GM12864 (cell line): ENCODE measurements at places on chromosomes 1 and 21.

DNA sequence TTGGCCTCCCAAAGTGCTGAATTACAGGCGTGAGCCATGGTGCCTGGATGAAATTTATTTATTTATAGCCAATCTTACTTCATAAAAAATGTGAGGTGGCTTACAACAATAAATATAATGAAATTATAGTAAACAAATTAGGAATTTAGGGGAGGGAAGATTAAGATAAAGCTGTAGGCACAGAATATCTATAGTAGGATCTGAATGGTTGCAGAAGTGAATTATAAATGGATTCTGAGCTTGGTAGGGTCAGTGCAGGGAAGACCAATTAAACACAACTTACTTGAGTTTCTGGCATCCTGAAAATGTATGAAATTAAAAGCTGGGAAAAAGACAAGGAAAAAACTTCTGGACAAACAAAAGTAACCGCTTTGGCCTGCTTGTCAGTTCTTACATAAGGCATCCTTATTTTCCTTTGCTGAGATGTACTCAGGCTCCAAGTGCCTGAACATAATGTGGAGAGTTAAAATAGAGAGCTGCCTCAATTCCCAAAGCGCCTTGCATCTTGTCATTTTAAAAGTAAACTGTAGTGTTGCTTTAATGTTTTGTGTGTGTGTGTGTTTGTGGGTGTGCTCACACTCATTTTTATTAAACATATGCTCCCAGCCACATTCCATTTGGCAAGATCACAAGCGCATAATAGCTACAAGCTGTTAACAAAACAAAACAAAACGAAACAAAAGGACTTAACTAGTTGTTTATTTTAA lies 247.3 kb downstream of the S1PR1 start:
- no peak for DNase-seq

GRCh38 chr1:11027316-11027715 lies 14.9 kb downstream of the TARDBP start:
- DNase-seq = no peak

GRCh38 chr1:46690931-46691421 lies 19.3 kb downstream of the TEX38 start:
- DNase-seq = no peak

DNA sequence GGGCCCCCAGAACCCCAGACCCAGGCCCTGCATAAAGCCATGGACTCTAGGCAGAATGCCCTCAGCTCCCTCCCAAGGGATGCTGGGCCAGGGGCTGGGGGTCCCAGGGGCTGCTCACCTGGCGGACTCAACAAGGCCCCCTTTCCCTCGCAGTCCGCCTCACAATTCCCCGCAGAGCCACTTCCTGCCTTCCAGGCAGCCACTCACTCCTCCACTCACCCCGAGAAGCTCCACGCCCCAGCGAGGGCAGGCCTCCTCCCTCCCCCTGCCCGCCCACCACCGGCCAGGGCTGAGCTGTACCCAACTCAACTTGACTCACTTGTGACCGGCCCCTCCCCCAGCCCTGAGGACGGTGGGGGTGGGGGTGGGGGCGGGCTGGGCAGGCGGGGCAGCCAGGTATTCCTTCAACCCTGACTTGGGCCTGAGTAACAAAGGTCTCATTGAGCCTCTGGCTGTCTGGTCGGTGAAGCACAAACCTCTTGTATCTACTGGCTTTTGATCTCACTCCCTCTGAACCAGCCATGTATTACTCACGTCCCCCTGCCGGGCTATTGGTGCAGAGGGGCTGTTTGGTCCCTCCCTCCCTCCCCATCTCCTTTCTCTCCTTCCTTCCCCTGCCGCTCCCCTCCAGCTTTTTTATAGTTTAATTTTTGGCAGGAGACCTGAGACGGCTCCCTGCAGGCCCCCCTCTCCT lies 5.9 kb downstream of the BLACAT1 start:
- DNase-seq = no peak

DNA sequence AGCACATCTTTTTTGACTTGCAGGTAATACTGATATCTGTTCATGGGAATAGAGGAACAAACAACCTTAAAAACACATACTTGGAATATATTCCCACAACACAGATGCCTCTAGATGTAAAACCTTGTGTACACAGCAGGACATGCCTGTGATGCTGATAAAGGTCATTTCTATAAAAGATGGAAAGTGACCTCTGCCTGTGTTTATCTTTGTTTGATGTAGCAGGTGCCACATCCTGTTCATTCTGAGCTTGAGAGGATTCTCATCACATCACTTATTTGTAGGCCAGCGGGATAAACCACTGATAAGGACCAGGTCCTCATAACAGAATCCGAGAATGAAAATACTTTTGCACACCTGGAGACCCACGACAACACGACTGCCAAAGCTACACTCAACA lies 133.7 kb downstream of the SMYD2 start:
- DNase-seq = no peak

GRCh38 chr1:76546354-76546933 lies 320.8 kb upstream of the ST6GALNAC5 start:
- no peak for DNase-seq

GRCh38 chr1:93616221-93616995 lies 65.2 kb downstream of the BCAR3 start:
- no peak for DNase-seq

DNA sequence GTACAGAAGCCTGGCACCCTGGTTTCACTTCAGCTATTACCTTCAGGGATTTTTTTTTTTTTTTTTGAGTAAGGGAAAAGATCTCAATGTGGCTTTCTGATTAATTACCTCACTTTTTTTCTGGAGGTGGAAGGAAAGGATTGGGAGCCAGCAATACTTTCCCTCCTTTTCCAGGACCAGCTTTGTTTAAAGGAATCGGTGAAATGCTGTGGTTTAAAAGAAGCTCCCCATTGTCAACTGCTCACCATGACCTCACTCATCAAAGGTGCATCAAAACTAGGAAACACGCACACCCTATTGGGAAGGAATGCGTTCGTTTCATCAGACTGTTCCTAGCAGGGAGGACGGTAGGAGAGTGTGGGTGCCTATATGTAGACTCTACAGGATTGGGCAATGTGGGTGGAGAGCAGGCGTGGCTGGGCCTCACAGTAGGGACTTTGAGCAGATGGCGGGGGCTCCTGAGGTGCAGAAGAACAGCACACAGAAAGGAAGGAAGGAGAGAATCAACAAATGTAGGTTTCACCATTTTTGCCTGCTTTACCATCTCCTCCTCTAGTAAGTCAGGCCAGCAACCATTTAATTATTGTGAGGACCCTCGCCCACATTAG lies 13.0 kb downstream of the PHGDH start:
- DNase-seq = no peak

- no peak for DNase-seq
Measured at GRCh38 chr1:166905900-166906299, 29.8 kb upstream of the TADA1 start.

- peak; percentile 67 for DNase-seq
Measured at GRCh38 chr1:66276218-66276617, 257.7 kb upstream of the SGIP1 start.

GRCh38 chr1:81151206-81151605 lies 649.5 kb upstream of the ADGRL2 start:
- no peak for DNase-seq

- no peak for DNase-seq
Measured at GRCh38 chr1:201156819-201157218, 2.5 kb upstream of the TMEM9 start.

- DNase-seq = no peak
Measured at GRCh38 chr1:33301273-33301984, 19.5 kb downstream of the A3GALT2 start.

GRCh38 chr21:31318971-31319370 lies 25.1 kb downstream of the TIAM1 start:
- no peak for DNase-seq
